Kidney (tissue), 22 donors: ENCODE measurements at places on chromosomes 3 and 15. TPM values are rescaled to one million over a fixed set of nuclear protein-coding genes. Genes with fewer than 3 reads are reported as not detected.
A peak's percentile ranks its signal among the peaks of the same experiment; 100 is the strongest.

DNA sequence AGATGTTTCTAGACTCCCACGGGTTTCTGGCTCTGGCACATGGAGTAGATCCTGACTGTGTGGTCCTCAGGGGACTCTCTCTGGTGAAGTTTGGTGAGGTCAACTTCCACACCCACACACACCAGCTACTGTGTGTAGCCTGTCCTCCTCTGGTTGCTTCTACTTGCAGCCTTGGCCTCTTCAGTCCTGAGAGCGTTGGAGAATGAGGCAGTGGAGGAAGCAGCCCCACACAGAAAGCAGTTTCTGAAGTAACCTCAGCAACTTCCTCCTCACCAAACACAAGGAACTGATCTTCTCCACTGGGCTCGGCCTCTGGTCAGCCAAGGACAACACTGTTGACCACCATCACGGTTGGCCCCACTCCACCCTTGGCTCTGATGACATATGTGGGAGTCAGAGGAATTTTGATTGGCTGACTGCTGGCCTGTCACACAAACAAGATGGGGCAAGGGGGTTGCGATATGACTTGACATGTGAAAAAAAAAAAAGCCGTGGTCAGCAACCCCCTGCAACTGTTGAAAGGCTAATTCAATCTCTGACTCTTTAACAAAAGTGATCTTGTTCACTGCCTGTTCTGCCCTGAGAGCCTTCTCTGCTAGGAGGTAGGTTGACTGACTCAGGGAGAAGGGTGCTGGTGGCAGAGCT is 19.6 kb downstream of the CD86 start:
- DNase-seq, result peak; percentile 74

DNA sequence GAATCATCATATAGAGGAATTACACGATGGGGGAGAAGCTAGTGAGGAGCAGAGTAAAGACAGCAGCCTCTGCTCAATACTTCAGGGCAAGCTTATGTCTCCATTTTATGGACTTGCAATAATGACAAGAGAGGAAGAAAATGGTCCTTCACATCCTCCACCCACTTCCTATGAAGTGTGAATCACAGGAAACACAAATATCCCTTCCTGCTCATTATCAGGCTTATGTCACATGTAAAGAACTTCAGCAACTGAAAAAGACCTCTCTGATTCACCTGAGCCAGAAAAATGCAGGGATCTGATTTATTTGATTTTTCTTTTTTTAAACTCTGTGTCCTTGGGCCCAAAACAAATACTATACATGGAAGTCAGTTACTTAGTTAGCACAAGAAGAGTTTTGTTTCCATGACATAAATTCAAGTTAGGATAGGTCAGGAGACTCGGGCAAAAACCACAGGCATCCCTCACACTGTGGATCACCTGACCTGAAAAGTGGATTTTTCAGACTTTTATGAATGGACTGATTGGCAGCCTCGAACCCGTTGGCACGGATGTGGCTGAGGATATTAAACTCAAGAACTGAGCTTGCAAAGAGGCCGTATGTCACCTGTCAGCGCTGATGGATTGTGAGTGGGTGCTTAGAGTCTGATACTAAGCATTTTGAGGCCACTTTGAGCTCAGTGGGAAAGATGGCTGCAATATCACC is 620.8 kb upstream of the MDFIC2 start:
- no peak for DNase-seq

Gene MAGEL2
- polyA plus RNA-seq, result not detected

- DNase-seq, result no peak
Observed at GRCh38 chr3:118945834-118946233, 88.8 kb downstream of the IGSF11 start.

Gene TJP1
- polyA plus RNA-seq, result 17.7 TPM

GRCh38 chr3:188940573-188940932 is 231.2 kb upstream of the TPRG1 start:
- DNase-seq, result no peak

DNA sequence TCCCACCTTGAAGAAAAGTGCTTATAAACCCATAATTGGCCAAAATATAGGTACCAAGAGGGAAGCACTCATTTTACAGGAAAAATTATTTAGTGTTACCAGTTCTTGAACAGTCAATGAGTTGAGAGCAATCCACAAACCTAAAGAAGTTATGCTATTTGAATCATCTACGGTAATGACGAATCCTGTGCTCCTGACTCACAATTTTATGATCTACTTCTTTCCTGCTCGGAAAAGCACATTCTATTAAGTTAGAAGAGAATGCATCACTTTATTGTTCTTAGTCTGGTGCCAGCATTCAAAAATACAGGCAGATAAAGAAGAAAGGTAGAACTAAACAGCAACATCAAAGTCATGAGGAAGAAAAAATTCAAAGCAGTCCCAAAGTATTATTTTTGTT is 33.2 kb downstream of the CHRM5 start:
- no peak for DNase-seq

DNA sequence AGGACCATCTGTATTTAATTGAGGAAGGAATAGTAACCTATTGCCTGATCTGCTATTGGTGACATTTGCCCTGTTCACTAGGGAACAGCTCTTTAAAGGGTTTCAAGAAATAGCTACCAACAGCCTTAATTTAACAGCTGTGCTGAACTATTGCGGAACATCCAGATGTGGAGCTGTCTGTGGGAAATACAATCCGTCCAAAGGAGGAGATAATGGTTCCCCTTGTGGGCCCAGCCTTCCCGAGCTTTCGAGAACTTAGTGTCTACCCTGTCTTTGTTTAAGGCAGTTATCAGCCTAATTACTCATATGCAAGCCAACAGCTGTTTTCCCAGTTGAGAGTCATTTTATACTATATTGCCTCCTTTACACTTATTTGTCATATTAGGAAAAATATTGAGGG is 398.6 kb downstream of the WDR72 start:
- no peak for DNase-seq

DNA sequence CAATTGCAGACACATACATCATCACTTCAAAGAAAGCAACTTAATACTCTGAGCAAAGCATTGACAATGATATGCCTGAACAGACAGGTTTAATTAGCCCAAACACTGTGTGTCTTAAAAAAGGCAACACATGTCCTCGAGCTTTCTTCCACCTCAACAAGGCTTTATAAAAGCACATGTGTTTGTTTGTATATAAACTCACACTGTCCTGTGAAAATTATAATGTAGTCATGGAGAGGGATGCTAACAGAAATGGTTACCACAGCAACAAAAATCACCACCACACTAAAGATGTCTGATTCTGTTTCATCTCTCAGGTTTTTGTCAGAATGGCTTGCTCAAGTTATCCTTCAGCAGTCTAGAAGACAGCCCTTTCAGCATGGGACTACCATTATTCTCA is 314.7 kb downstream of the MAGI1 start:
- DNase-seq, result no peak

GRCh38 chr15:48936666-48937065 is 27.1 kb downstream of the SHC4 start:
- DNase-seq, result no peak

DNA sequence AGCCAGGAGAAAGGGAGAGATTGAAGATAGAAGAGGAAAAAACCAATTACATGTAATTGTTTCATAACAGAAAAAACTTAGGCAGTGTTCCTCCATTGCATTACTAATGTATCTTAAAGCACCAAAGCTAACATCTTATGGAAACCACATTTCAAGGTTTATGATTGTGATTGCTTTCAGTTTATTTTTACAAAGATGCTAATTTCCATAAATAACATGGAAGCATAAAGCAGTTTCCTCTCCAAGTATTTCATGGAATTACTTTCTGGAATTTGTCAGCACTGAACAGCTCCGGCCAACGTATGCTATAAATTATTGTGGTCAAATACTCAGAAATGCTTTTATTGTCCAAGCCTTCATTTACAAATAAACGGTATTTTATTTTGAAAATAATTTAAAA is 11.6 kb downstream of the ADAMTSL3 start:
- DNase-seq, result no peak

GRCh38 chr3:184441202-184441900 is 61.5 kb downstream of the CHRD start:
- DNase-seq, result no peak

DNA sequence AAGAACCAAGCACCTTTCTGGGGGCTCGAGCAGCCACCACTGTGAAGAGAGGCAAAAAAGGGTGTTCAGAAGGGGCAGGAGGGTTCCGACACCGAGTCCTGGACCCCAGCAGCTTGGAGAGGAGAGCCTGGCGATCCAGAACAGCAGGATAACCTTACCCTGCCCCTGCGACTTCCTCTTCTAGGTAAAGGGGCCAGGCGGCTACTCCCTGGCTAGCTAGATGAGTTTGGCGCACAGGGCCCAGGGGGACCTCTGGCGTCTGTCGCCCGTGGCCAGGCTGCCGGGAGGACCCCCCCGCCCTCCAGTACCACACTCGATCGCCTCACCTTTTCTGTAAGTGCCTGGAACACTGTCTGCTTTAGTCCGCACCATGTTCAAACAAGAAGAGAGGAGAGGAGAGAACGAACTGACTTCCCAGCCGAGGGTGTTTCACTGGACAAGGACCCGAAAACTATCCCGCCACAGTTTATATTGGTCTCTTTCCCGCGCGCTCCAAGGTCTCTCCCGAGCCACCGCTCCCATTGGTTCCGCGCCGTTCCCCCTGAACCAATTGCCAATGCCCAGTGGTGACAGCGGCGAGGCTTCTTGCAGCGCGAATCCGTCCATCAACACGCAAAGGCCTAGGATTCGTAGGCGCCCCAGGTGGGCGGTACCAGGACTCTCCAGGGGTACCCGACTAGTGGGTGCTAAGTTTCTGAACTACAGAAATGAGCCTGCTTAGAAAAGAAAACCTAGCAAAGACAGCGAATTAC is at the start of gene PCLAF:
Gene PCLAF (minus strand): TSS at position 442 of the 752 bp plus-strand sequence. CDS start 70 bp downstream, at position 372.
- DNase-seq, result peak; percentile 99

- peak; percentile 96 for DNase-seq
Observed at GRCh38 chr15:51622604-51623370, at the start of gene DMXL2. Gene DMXL2 (minus strand): TSS chr15:51622771. CDS start chr15:51622545, 226 bp downstream.

GRCh38 chr3:187888701-187889100 is 143.4 kb upstream of the BCL6 start:
- DNase-seq, result no peak

Gene WDR93
- 1.2 TPM for polyA plus RNA-seq

DNA sequence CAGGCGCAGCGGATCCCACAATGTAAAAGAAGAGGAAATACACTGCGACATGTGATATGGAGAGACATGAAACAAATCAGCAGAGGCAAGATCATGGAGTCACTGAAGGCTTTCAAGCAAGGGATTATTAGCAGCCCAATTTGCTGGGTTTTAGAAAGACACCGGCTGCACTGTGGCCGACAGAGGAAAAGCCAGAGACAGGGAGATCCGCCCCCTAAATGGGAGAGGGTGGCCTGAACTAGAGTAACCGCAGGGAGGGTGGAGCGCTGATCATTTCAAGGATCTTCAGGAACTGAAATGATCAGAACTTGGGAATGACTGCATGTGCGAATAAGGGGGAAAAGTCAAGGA is 612 bp upstream of the C15orf40 start:
- no peak for DNase-seq

DNA sequence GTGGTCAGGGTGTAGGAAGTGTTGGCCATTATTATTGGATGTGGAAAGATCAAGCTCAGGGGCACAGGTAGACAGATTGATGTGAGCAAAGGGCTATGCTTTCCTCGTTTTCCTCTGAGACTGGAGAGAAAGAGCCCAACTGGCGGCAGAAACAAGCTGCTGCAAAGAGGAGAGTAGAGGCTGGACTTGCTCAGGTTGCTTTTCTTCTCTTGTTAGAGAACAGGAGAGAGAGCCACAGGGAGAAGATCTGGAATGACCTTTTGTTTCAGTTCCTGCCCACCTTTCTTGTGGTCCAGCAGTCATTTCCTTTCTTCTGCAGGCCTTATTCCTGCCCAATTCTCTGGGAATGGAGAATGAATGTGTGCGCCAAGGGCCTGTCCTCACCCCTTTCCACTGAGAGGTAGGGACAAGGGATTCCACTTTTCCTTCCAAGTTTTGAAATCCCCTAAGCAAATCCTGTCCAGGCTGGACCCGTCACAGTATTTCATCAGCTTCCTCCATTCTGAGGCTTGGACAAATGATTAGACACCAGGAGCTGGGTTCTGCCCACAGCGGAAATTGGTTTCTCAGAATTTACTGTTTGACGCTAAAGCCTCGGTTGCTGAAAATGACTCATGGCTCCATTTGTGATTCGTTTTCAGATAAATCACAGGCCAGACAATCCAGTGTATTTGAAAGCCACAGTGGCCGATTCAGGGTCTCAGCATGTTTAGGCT is 16.1 kb downstream of the ZNF80 start:
- no peak for DNase-seq
